Stimulated activated CD4-positive, alpha-beta T cell treated with anti-CD3 and anti-CD28 coated beads, Interleukin-12 subunit alpha, Interleukin-12 subunit beta, amount 100 ng/mL, for 4 hours (primary cell): ENCODE measurements at places on chromosomes 5 and 9.

DNA sequence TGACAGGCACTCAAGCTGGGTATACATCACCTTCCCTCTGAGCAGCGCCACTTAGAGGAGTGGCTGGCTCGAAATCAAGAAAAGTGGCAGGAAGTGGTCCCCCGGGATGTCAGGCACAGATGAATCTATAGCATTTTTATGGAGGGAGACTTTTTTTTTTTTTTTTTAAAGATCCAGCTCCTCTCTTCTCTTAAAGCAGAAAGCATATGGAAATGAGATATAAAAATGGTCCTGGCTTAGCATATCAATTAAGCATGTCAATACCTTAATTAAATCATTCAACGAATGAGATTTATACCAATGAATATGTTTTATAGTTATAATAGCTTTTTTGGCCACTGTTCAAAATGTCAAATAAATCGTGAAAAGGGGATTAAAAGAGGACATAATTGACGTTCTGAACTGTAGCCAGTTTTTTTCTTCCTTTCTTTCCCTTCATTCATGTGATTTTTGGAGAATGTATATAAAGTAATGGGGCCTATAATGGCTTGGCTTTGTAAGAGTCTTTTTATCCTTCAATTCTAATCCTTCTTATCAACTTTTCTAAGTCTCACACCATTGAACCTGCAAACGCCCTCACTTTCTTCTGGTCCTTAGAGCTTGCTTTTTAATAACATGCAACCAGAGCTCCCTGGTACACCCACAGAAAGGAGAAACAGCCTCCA, 319.2 kb upstream of the PANK3 start:
- no peak for DNase-seq

DNA sequence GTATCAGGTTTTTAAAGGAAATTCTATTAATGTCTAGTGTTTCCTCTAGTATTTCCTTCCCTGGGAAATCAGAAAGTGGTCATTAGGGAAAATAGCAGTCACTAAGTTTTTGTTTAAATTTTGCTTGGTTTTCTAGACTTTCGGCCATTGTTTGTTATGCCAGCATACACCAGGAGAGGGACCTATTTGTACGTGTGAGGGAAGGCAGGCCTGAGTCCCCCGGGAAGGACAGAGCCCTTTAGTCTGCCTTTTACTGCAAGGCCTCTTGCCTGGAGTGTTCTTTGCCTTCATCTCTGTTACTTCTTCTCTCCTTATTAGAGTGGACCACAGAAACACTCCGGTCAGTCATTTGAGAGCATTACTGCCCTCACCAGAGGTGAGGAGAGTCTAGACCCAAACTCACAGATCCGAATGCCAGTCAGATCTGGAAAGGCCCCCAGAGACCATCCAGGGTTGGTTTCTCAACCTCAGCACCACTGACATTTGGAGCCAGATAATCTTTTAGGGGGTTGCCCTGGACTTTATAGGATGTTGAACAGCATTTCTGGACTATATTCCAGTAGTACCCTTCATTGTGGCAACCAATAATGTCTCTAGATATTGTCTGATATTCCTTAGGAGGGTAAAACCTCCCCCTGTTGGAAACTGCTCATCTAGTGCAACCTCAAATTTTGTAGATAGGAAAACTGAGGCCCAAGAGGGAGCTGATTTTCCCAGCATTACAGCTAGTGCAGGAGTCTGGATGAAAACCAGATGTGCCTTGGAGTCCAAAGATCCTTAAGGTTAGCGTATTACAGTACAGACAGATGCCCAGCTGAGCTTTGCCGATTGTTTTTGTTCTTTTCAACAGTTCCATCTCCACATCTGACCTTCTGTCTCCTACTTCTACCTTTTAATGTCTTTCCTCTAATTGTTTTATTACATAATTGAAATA, 93.0 kb upstream of the NIPAL4 start:
- DNase-seq: no peak

- DNase-seq: no peak
Observed at GRCh38 chr5:166529200-166529599, 1762.2 kb upstream of the WWC1 start.

- DNase-seq: no peak
Observed at GRCh38 chr9:8585036-8585435, 785.5 kb upstream of the DMAC1 start.

DNA sequence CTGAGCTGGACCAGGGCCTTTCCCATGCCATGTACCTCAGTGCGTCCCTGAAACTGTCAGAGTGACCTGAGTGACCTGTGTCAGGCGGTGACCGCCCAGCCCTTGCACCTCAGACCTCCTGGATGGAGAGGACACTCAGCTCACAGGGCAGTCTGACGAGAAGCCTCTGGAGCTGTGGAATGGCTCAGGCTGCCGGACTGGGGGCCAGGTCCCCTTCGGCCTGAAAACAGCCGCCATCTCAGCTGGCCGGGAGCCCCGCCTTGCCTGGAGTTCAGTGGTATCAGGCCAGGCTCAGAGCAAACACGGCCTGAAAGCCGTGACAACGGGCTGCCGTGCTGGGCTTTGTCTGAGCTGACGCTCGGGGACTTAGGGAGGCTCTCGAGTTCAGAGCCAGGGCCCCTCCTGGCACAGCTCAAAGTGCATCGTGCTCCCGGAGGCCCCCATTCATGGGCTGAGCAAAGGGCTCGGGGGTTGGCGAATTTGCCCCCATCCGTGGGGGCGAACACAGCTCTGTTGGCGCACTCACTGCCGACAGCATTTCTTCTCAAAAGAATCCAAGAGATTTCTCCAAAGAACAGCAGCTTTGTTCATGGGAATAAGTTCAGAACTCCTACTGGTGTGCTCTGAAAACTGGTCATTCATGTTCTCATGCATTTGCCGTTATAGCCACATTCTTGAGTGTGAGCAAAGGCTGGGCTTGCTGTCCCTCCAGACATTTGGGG, 8.4 kb upstream of the SLC9A3 start:
- DNase-seq: no peak

DNA sequence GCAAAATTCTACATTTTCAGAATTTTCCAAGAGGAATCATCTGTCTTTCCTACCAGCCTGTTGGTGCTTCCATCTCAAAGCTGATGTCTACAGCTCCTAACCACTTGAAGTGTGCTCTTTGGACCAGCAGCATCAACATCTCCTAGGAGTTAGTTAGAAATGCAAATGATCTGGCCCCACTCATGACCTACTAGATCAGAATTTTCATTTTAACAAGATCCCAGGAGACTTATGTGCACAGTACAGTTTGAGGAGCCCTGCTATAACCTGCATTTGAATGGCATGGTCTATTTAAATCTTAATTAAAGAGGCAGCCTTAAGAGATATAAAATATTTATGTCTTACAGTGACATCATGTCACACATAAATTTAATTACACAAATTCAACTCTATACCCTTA, 33.8 kb downstream of the ITK start:
- DNase-seq: no peak

GRCh38 chr9:105098370-105098769, 146.1 kb upstream of the SLC44A1 start:
- no peak for DNase-seq

- DNase-seq: no peak
Observed at GRCh38 chr9:75233011-75233410, 144.7 kb downstream of the OSTF1 start.

DNA sequence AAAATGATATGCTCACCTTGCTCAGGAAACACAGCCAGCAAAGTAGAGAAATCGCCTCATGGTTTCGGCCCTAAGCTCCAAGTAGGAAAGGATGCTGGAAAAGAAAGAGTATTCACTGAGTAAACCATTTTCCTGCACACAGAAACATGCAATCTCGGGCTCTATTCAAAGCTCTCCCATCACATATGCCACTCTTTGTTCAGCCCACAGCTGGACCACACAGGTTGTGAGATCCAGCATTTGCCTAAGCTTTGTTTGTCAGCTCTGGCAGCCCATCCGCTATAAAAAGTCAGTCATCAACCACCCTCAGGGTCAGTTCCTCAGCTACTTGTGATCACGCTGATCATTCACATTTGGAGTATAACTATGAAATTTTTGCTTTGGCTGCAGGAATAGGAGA, 96.5 kb upstream of the SMARCA2 start:
- no peak for DNase-seq

GRCh38 chr5:146878476-146879172, at the start of gene PPP2R2B:
TSS of gene PPP2R2B (minus strand) at chr5:146878757.
- peak; percentile 22 for DNase-seq

DNA sequence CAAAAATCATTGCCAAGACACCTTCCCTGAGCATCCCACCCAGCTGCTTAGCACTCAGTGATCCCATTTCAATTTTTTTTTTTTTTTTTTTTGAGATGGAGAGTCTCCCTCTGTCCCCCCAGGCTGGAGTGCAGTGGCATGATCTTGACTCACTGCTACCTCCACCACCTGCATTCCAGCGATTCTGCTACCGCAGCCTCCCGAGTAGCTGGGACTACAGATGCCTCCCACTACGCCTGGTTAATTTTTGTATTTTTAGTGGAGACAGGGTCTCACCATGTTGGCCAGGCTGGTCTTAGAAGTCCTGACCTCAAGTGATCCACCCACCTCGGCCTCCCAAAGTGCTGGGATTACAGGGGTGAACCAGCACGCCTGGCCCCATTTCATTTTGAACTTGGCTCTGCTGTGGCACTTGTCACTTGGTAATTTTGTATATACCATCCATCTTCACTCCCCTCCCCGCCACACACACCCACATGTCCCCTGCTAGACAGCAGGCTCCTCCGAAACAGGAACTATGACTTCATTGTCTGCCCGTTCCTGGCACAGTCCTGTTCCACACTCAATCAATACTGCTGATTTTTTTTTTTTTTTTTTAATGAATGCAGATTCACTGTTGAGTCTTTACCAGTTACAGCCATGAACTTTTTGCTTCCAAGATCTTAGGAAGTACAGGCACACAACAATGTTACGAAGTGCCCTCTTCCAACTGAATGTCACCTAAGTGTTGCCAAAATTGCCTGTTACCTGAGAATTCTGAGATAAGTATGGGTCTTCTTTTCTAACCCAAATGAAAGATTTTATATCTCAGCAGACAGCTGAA, 17.3 kb upstream of the ZBTB34 start:
- no peak for DNase-seq

- no peak for DNase-seq
Observed at GRCh38 chr5:18807256-18808149, 1173.2 kb downstream of the TAF11L14 start.

DNA sequence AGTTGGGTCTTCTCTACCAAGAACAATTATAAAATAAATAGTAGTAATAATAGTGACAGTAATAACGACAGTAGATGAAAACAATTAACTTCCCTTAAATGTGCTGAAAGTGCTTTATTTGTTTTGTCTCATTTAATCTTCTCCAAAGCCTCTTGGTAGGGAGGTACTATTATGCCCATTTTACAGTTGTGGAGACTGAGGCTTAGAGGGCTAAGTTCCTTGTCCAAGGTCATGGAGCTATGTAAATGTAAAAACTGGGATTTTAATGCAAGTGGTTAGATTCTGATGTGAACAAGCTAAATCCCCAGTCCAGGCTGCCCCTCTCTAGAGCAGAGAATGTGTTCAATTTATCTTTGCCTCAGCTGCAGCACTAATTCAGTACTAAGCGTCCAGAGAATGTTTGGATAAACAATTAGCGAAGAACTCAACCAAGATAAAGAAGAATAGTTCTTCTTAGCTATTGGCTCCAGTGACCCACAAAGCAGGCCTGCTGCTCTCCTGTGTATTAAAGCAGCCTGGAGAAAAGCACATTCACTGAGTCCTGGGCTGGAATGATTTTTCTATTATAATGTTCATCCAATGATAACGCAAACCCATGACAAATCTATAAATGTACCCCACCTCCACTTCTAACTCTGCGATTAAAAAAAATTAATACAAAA, 68.8 kb downstream of the NPR3 start:
- no peak for DNase-seq

DNA sequence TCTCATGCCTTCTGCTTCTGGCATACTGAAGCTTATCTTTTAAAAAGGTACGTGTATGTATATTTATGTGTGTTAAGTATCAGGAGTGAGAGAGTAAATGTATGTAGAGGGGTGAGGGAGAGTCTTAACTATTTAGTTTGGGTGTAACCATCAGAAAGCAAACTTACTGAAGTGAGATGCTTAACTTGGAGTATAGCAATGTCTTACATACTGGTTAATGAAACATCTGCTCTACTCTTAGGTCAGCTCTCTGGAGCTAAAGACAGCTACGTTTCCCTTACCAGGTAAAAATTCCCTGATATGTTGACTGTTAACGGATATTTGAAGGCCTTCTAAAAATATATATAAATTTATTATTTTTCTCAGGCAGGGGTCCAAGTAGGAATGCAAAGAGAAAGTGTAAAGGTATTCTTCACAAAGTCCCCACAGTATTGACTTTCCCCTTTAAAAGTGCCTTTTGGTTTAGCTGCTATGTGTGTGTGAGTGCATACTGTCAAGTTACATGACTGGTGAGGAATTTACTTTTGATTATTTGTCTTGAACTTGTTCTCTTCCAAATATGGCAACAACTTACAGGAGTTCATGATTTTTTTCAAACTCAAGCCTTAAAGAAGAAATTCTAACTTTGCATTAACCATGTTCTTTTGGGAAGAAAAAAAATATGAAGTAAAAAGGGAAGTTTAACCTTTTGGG, 12.3 kb upstream of the C5orf24 start:
- no peak for DNase-seq

GRCh38 chr9:70859694-70860093, 261.7 kb downstream of the TRPM3 start:
- DNase-seq: no peak

- no peak for DNase-seq
Observed at GRCh38 chr5:35908814-35909213, 29.6 kb downstream of the CAPSL start.

- DNase-seq: peak; percentile 19
Observed at GRCh38 chr9:98191671-98192502, 550 bp downstream of the CORO2A start.

GRCh38 chr5:51598026-51598425, 214.8 kb downstream of the ISL1 start:
- no peak for DNase-seq

- no peak for DNase-seq
Observed at GRCh38 chr5:131749138-131749537, 47.7 kb downstream of the FNIP1 start.

GRCh38 chr9:81999806-82000205, 11.2 kb downstream of the SPATA31D1 start:
- no peak for DNase-seq

DNA sequence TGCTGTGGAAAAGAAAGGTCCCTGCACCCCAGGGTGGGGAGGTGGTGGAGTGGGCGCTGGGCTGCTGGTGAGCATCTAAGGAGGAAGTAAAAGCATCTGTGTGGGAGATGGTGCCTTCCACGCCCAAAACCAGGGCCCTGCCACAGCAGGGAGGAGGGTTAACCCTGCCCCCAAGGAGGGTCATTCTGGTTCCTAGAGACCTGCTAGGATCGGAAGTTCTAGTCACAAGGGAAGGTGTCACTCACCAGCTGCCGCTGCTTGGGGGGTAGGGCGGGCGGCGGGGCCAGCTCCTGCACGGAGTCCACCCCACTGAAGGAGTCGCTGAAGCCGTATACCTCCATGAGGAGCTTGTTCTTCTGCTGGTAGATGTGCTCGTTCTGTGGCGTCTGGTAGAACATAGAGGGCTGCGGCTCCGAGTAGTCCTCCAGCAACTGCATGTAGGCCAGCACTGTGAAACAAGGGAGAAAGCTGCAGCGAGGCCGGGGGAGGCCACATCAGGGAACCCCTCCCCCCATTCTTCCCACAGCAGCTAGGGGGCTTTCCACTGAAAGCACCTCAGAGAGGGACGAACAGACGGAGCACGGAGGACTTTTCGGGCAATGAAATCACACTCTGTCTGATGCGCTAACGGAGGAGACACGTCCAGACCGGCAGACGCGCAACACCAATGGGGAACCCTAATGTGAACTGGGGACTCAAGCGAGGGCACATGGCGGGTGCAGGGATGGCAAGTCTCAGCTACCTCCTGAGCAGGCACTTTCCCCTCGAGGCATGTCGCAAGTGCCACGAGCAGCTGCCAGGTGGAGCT, 76.4 kb downstream of the PRRT1B start:
- DNase-seq: no peak
